HL-60 (cell line): ENCODE measurements at places on chromosomes 3 and 15.
A peak's percentile ranks its signal among the peaks of the same experiment; 100 is the strongest.

- DNase-seq: no peak
Measured at GRCh38 chr3:15974647-15975046, 176.9 kb upstream of the ANKRD28 start.

DNA sequence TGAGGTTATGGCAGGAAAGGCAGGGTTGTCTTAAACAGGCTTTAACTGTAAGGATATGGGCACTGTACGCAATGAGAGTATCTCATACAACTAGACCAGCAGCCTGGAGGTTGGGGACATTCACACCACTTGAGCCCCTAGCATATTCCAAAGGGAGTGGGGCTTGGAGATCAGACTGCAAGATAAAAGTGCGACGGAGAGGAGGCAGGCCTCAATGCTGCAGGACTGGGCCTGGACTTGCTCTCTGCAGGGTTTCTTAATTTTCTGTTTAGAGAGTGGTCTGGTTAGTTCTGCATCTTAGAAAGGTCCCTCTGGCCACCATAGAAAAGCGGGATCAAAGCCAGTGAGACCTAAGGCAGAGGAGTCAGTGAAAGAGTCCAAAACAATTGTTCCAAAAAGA lies 357.7 kb upstream of the NR2F2 start:
- no peak for DNase-seq

GRCh38 chr3:37945807-37946530 lies 44.6 kb upstream of the VILL start:
- no peak for DNase-seq

DNA sequence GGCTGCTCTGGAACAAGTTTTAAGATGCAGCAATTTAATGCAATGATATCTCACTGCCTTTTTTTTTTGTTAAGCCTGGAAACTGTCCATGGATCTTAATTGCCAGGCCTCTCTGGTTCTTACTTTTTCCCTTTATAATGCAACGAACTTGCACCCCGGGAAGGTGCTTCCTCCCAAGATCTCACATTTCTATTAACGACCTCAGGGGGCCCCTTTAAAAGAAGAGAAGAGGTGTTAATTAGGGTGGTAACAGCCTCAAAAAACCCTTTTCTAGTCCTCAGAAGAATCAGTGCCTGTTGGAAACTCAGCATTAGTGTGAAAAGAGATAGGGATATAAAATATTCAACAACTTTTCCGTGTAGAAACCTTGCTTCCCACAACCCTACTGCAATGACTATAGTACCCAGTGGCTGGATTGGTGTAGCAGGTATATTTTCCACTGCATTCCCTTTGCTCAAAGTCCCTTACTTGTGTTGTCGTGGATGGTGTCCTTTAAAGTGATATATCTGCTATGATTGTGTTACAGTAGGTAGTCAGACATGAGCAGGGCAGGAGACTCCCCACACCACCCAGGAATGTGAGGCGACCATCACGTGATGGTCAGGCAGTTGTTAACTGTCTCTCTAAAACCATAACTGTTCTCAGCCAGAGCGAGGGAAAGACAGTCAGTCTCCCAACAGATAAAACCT lies 121.8 kb downstream of the CTNNB1 start:
- no peak for DNase-seq

DNA sequence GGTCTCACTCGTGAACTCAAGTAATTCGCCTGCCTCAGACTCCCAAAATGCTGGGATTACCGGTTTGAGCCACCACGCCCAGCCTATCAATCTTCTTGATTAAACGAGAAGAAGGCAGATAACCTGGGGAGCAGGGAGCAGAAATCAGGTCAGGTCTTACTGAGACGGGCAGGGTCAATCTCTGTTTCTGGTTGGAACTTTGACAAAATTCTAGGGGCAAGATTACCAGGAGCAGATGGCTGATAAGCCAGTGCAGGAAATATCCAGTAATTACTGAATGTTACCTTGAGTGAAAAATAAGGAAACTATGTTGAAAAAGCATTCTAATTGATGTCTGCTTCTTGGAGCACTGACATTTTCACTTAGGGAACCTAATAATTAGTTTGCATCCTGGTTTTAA lies 24.4 kb upstream of the GOLM2 start:
- DNase-seq: no peak

DNA sequence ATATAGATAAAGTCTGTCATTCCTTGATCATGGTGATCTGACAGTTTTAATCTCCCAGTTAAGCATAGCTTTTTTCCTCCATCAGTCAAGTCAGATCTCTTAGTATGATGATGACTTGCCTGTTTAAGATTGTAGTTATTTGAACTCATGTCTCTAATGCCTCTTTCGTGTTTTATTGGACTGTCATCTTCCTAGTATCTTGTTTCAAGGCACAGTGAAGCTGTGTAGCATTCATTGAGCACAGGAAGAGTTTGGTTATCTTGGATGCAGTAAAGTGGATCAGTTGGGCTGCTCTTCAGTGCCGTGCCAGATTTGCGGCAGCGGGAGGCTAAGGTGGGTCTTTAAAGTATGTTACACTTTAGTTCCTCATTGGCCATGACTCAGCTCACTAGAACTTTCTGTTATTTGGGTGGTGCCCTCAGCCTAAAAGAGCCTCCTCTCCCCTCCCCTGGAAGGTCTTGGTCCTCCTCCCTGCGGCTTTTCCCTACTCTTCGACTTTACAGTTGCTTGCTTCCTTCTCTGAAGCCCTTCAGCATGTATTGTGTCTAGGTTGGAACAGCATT lies 45.7 kb upstream of the SKOR1 start:
- DNase-seq: peak; percentile 80

DNA sequence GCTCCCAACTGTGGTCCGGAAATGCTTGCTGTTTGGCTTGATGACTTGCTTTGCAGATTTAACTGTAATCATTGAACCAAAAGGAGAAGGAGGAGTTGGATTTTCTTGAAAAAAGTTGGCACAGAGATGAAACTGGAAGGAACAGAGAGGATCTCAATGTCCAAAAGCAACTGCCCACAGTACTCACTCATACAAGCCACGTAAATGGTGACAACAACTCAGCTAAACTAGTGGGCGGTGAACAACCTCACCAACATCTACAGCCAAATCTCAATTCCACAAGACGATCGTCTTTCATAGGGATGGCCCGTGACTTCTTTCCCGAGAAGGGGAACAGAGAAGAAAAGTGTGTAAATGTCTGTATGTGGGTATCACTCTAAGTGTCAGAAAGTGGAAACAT lies 48.1 kb downstream of the MYO5C start:
- no peak for DNase-seq

- DNase-seq: no peak
Measured at GRCh38 chr3:42092006-42092405, 849 bp downstream of the TRAK1 start.

- peak; percentile 35 for DNase-seq
Measured at GRCh38 chr3:72214066-72214951, 429.4 kb upstream of the PROK2 start.

DNA sequence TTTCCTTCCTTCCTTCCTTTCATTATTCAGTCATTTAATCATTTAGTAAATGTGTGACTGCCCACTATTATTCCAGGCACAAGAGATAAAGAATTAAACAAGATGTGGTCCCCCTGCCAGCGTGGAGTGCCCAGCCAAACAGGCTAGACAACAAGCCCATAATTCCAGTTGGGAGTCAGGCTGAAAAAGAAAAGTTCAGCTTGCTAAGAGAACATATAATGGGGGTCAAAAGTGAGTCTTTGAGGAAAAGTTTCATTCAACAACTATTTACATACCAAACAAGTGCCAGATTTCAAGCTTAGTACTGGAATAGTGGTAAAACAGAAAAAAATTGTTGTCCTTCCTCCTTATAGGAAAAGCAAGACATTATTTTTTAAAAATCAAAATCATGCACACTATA lies 523.7 kb downstream of the TAFA4 start:
- DNase-seq: no peak

DNA sequence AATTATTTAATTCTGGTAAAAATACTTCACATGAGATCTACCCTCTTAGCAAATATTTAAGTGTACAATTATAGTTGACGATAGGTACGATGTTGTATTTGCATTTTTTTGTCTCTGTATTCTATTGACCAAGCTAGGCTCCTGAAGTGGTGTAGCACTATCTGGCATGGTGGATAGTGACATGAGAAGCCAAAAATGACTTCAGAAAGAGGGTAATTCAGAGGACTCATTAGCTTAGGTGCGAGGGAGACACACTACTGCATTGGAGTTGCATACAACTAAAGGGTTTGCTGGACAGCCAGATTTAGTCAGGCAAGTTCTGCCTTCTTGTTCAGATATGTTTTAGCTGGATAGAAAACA lies 50.6 kb downstream of the KBTBD8 start:
- no peak for DNase-seq

DNA sequence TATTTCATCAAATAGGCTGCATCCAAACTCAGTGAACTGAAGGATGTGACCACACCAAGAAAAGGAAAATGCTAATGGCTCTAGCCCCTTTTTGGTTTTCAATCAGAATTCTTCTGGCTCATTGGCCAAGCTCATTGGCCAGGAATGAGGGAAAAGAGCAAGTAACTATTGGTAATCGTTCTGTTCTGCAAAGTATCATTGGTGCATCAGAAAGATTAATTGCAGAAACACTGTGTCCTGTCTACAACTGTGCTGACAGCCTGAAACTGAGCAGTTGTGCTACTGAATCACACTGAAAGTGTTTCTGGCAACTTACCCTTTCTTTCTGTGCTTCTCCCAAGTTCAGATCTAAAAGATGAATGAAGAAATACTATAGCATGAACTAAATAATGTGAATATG lies 116.4 kb upstream of the ROBO2 start:
- DNase-seq: no peak

GRCh38 chr15:69463182-69463756 lies 10.7 kb downstream of the RPLP1 start:
- DNase-seq: no peak
